ENCODE measurements at places on chromosomes 6 and 20.

GRCh38 chr6:28695715-28696114 is 170.0 kb downstream of the GPX5 start:
- no peak for DNase-seq

DNA sequence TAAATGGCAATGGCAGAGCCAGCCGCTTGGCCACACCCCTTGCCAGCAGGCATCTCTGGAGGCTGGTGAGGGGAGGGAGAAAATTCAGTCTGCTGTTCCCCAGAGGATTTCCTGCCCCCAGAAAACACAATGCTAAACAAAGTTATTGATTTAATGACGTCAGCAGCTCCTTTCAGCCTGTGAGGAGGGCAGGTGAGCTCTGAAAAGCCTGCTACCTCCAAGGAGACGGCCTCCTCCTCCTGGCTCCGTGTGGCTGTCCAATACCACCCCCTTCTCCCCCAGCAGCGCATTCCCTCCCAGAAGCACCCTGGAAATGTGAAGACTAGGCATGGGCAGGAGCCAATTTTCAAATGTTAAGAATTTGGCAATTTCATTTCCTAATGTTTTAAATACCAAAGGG is 393.1 kb downstream of the ZFAND3 start:
- DNase-seq, result no peak

- no peak for DNase-seq
Measured at GRCh38 chr20:34070859-34071258, 41.2 kb downstream of the EIF2S2 start.

DNA sequence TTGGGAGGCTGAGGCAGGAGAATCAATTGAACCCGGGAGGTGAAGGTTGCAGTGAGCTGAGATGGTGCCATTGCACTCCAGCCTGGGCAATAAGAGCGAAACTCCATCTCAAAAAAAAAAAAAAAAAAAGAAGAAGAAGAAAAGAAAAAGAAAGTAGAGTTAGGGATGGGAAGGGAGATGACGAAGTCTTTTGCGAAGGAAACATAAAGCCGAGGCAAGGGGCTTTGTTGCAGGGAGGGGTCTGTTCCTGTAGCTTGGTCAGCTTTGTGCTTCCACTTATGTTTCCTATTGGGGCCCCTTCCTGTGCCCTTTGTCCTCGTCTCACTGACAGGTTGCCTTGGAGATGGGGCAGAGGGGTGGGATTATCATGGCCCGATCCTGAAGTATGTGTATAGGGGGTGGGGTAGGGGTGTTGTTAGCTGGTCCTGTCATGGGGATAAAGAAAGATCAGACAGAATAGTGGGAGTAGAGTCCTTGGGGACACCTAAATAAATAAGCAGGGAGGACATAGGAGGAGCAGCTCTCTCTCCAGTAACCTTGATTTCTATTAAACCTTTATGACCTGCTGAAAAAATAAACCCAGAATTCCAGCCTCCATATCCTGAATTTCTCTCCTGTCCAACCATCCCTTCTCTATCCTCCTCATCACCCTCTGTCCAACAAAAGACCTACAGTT is 1.1 kb upstream of the CLIC1 start:
- DNase-seq, result no peak

DNA sequence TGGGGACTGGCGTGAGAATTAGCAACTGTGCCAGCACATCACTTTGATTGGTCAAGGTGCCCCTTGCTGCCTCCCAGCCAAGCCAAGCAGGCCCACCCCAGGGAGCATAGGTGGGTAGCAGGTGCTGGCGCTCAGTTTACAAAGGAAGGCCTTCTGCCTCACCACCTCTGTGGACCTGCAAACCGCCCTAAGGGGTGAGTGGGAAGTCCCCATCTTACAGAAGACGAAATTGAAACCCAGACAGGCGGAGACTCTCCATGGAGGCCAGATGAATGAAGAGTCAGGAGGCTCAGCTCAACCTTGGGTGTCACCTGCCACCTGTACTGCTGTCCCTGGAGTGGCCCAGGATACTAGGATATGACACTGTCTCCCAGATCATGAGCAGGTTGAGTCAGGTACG is 21.5 kb upstream of the MAS1L start:
- no peak for DNase-seq

DNA sequence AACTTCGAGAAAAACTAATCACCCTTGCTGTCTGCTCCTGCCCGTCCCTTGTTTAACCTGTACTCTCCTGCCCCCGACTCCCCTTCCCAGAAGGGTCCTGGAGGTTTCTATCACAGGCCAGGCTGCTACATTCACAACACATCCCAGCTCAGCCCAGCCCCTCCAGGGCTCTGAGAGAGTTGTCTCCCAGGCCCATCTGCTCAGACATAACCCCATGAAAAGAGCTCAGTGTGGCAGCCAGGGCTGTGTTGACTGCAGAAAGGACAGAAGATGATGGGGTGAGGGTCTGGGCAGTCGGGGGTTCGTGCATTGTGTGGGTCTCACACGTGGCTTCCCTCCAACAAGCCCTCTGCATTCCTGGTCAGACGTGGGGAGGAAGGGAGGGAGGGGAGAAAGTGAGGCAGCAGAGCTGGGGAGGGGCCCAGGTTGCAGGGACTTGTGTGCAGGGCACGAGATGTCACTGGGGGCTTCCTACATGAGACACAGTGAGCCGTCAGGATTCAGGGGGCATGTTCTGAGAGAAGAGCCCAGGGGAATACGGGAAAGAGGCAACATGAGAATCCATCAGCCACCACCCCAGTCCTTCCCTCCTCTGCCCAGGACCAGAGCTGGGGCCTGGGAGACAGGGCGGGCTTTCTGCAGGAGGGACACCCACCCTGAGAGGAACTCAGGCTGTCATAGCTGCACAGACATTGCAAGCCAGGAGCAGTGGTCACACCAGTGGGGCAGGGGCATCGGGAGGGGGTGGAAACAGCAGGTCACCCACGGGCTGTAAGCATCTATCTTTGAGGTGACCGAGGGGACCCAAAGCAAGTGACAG is 372.9 kb downstream of the PREX1 start:
- DNase-seq, result peak; percentile 15

DNA sequence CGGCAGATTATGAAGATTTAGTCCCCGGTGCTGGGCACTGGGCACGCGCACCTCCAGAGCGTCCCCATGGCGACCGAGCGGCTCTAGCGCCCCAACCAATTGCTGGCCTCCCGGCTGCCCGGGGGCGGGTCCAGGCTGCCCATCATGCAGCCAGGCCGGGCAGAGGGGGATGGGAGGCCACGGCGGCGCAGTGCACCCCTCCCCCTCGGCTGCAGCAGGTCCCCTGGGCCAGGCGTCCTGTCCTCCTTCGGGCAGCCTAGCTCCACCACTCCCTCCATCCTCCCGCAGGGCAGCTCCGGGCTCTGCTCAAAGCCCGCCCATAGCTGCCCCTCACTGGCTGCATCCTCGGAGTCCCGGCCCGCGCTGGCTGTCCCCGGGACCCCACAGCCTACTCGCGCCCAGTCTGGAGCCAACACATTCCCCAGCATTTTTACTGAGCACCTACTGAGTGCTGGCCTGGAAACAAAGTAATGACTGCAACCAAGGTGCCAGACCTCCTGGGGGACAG is 99.4 kb downstream of the ASXL1 start:
- peak; percentile 89 for DNase-seq

GRCh38 chr20:2132461-2132901 is 30.9 kb downstream of the STK35 start:
- no peak for DNase-seq

- DNase-seq, result no peak
Measured at GRCh38 chr20:23147964-23148730, 62.0 kb upstream of the CD93 start.
